ENCODE measurements at places on chromosomes 4 and X. TPM values are rescaled to one million over a fixed set of nuclear protein-coding genes. Genes with fewer than 3 reads are reported as not detected.
A peak's percentile ranks its signal among the peaks of the same experiment; 100 is the strongest.

The PAGE2B gene
- total RNA-seq = 0.55 TPM

DNA sequence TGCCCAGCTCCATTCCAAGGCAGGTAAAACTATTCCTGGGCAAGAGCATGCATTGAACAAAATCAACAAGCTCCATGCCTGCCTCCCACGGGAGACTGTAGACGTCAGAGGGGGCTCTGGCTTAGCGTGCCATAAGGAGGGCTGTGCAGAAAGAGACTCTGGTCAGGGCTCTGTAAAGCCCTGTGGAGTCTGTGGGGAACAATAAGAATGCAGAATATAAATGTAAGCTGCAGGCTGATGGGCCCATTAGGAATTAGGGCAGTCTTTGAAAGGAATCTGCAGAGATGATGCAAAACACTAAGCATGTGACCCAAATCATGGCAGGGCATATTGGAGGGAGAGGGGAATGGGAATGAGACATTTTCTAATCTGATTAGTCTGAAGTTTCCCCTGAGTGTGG lies 170.3 kb downstream of the EFHC2 start:
- DNase-seq = no peak

DNA sequence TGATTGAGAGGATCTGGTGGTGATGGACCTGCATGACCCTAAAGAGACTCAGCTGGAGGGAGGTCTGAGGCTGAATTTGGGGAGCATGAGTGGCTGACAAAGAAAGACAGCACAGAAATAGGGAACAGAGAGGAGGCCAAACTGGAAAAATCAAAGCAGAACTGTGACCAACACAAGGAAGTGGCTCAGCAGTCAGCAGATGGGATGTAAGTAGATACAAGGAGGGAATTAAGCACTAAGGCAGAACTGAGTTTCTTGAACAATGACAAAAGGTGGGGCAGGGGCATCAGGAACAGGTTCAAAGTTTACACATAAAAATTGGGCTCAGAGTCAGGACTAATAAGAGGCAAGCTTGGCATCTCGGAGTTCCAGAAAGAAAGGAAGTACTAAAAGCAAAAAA lies 144.3 kb upstream of the KLF3 start:
- DNase-seq = no peak

The GUF1 gene
- total RNA-seq = 38.3 TPM

- DNase-seq = peak; percentile 76
Observed at GRCh38 chrX:124406294-124407014, 60.1 kb downstream of the SH2D1A start.

DNA sequence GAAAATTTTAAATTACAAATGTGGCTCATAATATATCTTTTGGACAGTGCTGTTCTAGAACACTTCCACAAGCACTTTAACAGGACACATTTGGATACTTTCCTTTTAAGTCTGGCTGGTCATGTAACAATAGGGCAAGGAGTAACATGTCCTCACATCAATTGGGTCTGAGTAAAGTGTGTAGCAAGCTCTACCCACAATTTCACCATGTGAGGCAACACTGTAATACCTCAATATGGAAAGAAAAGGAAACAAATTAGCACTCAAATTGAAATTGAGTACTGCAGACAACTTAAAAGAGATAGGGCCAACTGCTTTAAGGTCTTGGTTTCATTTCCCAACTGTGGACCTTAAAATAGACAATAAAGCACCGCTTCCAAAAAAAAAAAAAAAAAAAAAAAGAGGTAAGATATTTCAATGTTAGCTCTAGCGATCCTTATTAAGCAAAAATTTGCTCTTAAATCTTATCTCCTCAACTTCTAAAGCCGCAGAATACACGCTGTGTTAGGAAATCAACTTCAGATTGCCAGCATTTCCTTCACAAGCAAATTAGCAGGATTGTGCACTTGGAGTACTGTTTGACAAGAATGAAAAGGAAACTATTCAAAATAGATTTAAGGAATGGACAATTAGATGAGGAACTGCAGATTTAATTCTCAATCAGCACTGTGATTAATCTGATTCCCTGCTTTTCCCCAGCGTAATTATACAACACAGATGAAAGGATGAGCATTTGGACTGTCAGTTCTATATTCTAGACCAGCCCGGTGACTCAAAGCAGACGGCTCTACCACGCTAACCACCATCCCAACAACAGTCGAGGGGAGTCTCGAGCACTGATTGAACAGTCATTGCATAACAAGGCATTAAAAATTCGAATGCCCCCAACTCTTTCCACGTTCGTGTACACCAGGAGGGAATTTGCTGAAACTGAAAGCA lies 1.6 kb downstream of the CASK start:
- DNase-seq = peak; percentile 58

GRCh38 chr4:153161226-153161963 lies 42.8 kb upstream of the TRIM2 start:
- DNase-seq = no peak

The MAGEE1 gene
- 3.8 TPM for total RNA-seq

DNA sequence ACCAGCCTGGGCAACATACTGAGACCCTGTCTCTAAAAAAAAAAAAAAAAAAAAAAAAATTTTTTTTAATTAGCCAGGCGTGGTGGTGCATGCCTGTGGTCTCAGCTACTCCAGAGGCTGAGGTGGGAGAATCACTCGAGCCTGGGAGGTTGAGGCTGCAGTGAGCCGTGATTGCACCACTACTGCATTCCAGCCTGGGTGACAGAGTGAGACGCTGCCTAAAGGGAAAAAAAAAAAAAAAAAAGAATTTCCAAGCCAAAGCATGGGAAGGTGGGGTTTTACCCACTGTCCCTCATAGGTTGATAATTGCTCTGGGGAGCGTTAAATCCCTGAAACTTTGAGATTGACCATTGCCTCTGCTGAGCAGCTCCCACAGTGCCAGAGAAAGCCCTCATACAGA lies 427.5 kb downstream of the BCOR start:
- no peak for DNase-seq

DNA sequence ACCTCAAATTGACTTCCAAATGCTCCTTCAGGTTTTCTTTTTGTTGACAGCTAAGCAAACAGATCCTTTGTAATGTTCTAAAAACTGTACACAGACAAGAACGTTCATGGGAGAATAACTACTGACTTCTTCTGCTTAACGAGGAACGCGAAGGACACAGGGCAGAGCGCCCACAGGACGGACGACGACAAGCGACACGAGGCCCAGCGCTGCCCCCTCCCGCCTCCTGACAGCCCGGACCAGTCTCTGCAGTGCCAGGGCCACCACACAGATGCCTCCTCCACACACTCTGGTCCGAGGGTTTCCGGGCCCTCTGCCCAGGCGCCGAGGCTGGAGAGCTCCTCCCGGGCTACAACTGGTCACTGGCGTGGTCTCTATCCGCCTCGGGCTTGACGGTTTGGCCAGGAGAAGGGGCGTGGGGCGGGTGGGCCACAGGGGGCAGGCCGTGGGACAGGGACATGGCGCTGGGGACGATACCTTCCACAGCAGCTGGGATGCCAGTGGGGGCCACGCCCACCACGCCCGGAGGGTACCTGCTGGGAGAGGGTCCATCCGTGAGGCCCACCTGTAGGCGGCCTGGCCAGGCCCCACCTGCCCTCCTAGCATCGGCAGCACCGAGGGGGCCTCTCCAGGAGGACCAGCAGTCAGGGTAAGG lies 36.9 kb downstream of the CTBP1 start:
- DNase-seq = no peak

The ASMT gene
- total RNA-seq = 0.51 TPM

Measured in activated CD4-positive, alpha-beta T cell treated with anti-CD3 and anti-CD28 coated beads for 36 hours (primary cell).